ENCODE measurements at places on chromosomes 6 and 20.

GRCh38 chr6:170155464-170156196, 135.2 kb downstream of the DLL1 start:
- no peak for DNase-seq

GRCh38 chr6:87922947-87923330, 124.7 kb upstream of the SPACA1 start:
- DNase-seq = no peak

- no peak for DNase-seq
Measured at GRCh38 chr20:51784299-51784698, 16.1 kb upstream of the ATP9A start.

GRCh38 chr6:35485402-35485877, 11.4 kb downstream of the TEAD3 start:
- no peak for DNase-seq

- DNase-seq = no peak
Measured at GRCh38 chr20:32522776-32523612, 62.1 kb downstream of the NOL4L start.

- no peak for DNase-seq
Measured at GRCh38 chr6:145802141-145802540, 12.5 kb downstream of the FBXO30 start.

- DNase-seq = peak; percentile 69
Measured at GRCh38 chr6:72861935-72862432, 240.1 kb downstream of the KCNQ5 start.

DNA sequence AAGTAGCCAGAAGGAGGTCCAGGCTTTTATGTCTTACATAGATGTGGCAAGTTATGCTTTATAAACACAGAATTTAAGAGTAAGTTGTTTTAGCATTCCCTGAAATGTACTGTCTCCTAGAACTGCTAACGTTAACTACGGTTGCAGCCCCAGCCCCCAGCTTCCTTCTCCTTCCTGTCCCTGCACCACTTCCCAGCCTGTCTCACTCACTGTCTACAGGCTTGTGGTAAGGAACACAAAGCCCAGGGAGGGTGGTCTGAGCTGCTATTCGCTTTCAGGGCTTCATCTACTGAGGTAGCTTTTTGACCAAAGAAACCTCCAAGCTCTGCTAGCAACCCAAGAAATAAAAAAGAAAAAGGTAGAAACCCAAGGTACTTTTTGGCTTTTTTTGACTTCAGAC, 35.9 kb downstream of the PCSK2 start:
- DNase-seq = no peak

DNA sequence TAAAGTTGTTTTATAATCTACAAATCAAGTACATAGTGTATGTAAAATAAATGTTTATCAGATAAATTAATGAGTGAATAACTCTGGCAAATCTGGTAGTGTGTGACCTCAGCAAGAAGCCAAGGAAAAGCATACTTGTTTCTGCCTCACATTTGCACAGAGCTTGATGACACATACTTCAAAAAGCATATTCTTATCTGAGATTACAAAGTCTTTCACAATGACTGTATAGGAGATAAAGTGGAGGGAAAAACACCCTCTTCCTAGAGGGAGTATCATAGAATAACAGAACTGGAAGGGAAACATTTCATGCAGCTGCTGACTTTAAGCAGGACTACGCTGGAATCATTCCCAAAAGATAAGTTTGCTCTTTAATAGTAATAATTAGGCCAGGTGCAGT, 28.1 kb upstream of the AKAP7 start:
- DNase-seq = peak; percentile 62

GRCh38 chr20:658202-658601, 5.2 kb upstream of the SRXN1 start:
- no peak for DNase-seq

- DNase-seq = no peak
Measured at GRCh38 chr6:129177801-129178200, 294.9 kb downstream of the LAMA2 start.

- DNase-seq = no peak
Measured at GRCh38 chr20:37257988-37258387, 3.6 kb downstream of the GHRH start.

DNA sequence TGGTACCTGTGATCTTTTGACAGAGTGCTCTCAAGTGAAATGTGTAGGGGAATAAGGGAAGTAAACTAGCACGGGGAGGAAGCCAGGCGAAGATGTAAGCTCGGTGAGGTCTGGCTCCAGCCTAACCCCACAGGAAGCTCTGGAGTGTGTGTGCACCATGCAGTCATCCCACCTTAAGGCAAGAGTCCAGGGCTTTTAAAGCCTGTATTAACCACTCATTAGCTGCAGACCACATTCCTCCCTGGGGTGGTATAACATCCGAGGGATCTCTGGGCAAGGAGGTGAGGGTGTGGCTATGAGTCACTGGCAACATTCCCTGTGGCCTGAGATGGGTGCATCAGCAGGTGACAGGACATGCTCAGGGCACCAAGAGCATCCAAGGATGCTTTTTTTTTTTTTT, 12.5 kb upstream of the RANBP9 start:
- DNase-seq = no peak

DNA sequence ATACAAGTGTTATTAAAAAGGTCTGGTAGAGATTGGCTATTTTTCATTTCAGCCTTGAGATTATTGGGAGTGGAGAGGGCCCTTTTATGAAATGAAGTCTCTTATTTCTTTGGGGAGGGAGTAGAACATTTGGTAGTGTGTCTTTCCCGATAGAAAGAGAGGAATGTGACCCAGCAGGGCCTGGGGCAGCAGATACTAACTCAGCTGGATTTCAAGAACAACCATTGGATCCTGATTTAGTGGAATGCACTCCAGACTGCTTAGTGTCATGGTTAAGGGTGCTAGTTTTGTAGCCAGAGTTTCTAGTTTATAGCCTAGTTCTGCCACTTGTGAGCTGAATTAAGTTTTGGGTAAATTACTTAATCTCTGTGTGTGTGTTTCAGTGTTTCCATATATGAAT, 18.4 kb upstream of the FLRT3 start:
- DNase-seq = no peak

- DNase-seq = peak; percentile 95
Measured at GRCh38 chr20:57212534-57213276, 53.7 kb downstream of the BMP7 start.

Data from astrocyte of the spinal cord (primary cell).